Upper lobe of left lung (tissue), 6 donors: ENCODE measurements at places on chromosomes 3 and 15. TPM values are rescaled to one million over a fixed set of nuclear protein-coding genes. Genes with fewer than 3 reads are reported as not detected.

- H3K36me3 ChIP-seq, result peaks cover 47% of the 10 kb centered on the region
- H3K27ac ChIP-seq, result no peak overlapping the region
- no peak overlapping the region for H3K4me3 ChIP-seq
- no peaks in the 10 kb centered on the region for H3K27me3 ChIP-seq
- DNase-seq, result no peak
These were observed 8.0 kb downstream of the MCM2 start for GRCh38 chr3:127606086-127606805.

DNA sequence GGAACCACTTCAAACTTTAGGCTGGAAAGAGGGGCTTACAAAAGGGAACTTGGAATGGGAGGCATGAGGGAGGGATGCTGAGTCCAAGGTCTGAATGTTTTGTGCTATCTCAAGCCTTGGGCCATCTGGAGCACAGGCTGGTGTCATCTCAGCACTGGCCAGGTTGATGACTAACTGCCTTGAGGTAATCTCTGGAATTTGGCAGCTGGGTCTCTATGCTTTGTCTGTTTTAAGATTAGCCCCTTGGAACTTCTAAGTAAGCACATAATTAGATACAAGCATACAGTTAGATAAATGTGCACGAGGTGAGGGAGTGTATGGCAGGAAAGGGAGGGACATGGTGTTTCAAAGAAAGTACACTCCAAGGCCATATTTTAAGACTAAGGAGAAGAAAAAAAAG is 252.4 kb upstream of the CCDC54 start:
- no peaks in the 10 kb centered on the region for H3K4me1 ChIP-seq
- no peak overlapping the region for H3K4me3 ChIP-seq
- H3K36me3 ChIP-seq, result no peaks in the 10 kb centered on the region
- DNase-seq, result no peak
- H3K27me3 ChIP-seq, result no peaks in the 10 kb centered on the region
- H3K27ac ChIP-seq, result no peak overlapping the region

DNA sequence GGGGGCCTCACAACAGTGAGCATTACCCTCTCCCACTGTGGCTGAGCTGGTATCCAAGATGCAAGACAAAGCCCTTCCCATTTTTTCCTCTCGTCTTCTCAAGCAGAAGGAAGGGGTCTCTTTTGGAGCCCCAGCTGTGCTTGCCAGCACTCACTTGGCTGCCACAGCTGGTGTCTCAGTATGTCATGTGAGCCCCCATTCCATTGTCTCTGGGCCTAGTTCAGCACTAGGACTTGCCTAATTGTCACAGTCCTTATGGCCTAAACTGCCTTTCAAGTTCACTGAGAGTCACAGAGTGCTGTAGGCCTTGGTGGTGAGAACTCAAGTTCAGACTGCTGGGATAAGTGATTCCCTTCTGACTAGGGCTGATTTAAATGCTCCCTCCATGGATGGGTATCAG is 89.8 kb downstream of the ARHGEF26 start:
- H3K36me3 ChIP-seq, result no peaks in the 10 kb centered on the region
- no peaks in the 10 kb centered on the region for H3K4me1 ChIP-seq
- DNase-seq, result no peak
- H3K27me3 ChIP-seq, result no peaks in the 10 kb centered on the region
- H3K27ac ChIP-seq, result no peak overlapping the region

DNA sequence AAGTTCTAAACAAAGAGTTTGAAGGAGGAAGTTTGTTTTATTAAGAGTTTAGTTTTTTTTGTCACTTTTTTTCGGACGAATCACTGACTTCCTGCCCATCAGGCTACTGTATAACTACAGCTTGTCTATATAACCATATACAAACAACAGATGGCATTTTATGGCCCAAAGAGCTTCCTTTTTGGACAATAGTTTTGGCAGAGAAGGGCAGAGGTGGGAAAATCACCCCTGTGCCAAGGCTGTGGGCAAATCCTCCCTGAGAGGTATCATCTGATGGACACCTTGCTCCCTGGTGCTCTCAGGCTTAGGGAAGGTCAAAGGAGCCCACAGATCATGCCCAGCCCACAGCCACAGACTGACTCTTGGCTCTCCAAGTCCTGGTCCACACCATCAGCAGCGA is 113.4 kb downstream of the OXNAD1 start:
- H3K27me3 ChIP-seq, result no peaks in the 10 kb centered on the region
- peaks cover 10% of the 10 kb centered on the region for H3K36me3 ChIP-seq
- H3K4me3 ChIP-seq, result no peak overlapping the region
- peaks cover 6% of the 10 kb centered on the region for H3K4me1 ChIP-seq
- H3K27ac ChIP-seq, result no peak overlapping the region

DNA sequence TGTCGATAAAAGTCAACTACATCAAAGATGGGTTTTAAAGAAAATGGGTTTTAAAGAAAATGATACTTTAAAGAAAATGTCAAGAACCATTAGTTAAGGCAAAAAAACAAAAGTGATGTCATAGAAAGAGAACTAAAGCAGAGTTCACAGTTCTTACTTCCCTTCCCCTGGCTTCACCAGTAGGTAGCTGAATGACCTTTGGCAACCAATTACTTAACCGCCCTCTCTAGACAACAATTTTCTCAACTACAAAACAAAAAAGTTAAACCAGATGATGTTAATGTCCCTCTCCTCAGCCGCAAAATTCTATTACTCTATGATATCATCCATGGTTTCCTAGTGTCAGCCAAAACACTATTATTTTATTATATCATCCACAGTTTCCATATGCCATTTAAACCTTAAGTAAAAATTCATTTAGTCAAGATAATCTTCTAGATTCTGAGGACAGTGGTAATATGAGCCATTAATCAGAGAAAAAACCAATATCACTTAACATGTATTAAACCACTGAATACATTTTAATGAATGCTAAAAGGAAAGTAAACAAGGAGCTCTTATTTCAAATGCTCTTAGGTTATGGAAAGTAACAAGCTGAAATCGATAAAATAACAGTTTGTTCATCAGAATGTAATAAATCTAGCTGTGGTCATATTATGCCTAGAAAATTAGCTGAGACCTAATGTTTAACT is 13.1 kb downstream of the RYK start:
- H3K4me1 ChIP-seq, result peaks cover 28% of the 10 kb centered on the region
- no peak for DNase-seq
- H3K27me3 ChIP-seq, result no peaks in the 10 kb centered on the region
- H3K36me3 ChIP-seq, result no peaks in the 10 kb centered on the region
- H3K27ac ChIP-seq, result peak overlapping the region; percentile 18
- H3K4me3 ChIP-seq, result no peak overlapping the region

- H3K27ac ChIP-seq, result no peak overlapping the region
- no peak overlapping the region for H3K4me3 ChIP-seq
- no peak for DNase-seq
- H3K27me3 ChIP-seq, result no peaks in the 10 kb centered on the region
These were observed 15.1 kb downstream of the HRG start for GRCh38 chr3:186680869-186681268.

Gene STRIT1
- total RNA-seq, result not detected

Gene EMC7
- total RNA-seq, result 9.3 TPM

Gene MFAP1
- 17.3 TPM for total RNA-seq

Gene LRRC31
- total RNA-seq, result 1.7 TPM
